ENCODE measurements at places on chromosomes 16 and 17.

DNA sequence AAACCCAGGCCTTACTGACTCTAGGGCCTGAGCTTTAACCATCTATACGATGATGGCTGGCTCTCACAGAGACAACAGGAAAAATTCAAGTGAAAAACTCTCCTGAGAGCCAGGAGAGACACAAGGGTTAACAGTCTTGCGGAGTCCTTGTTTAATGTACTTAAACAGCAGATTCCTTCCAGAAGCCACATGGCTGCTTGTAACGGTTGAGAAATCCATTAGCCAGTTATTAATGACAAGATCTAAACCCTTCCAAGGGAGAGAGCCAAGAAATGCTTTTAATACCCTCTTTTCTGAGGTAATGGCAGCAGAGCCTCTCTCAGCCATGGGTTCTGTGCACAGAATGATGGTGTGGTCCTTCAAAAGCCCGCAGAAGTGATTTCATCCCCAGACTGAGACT lies 5.2 kb upstream of the ALDOA start:
- DNase-seq, result no peak

GRCh38 chr17:14203388-14203787 lies 33.3 kb downstream of the CDRT15 start:
- no peak for DNase-seq

DNA sequence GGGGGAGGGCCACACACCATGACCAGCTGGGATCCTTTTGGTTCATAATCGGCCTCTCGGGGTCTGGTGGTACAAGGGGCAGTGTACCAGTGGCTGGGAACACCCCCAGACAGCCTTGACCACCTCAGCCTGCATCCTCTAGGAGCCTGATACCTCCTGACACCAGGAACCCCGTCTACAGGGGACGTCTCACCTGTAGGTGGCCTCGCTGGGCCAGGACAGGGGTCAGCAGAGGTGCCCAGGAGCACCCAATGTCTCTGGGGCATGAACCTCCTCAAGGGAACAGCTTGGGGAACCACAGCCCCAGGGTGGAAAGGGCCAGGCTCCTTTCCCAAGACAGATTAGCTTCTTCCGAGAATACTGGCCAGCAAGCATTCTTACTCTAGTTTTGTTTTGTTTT lies 2.5 kb upstream of the METRNL start:
- no peak for DNase-seq

DNA sequence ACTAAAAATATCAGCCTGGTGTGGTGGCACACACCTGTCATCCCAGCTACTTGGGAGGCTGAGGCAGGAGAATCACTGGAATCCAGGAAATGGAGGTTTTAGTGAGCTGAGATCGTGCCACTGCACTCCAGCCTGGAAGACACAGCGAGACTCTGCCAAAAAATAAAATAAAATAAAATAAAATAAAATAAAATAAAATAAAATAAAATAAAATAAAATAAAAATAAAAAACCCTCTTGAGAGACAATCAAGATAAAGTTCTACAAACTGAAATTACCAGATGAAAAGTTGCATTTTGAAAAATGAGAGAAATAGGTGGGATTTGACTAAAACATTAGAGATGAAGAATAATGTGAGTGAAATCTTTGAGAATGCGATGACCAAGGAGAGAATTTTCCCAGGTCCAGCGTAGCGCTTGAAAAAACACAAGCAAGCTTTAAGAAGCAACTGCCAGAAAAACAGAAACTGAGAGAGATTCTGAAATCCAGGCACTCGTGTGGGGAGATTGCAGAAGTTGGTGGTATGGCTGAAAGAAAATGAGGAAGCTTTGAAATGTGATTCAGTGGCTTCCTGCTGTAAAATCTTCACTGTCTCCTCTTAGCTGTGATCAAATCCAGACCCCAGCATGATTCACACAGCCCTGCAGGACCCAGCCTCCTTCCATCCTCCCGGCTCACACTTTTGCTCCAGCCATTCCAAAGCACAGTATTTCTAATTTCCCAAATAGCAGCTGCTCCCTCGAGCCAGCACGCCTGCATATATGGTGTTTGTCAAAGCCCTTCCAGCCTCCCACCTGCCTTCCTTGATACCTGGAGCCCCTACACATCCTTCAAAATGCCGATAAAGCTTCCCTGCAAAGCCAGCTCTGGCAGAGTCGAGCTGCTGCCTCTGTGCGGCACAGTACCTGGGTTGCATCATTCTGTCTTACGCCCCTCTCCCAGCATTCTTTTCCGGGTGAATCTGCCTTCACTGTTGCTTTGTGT lies 8.2 kb upstream of the CD300E start:
- DNase-seq, result peak; percentile 54

DNA sequence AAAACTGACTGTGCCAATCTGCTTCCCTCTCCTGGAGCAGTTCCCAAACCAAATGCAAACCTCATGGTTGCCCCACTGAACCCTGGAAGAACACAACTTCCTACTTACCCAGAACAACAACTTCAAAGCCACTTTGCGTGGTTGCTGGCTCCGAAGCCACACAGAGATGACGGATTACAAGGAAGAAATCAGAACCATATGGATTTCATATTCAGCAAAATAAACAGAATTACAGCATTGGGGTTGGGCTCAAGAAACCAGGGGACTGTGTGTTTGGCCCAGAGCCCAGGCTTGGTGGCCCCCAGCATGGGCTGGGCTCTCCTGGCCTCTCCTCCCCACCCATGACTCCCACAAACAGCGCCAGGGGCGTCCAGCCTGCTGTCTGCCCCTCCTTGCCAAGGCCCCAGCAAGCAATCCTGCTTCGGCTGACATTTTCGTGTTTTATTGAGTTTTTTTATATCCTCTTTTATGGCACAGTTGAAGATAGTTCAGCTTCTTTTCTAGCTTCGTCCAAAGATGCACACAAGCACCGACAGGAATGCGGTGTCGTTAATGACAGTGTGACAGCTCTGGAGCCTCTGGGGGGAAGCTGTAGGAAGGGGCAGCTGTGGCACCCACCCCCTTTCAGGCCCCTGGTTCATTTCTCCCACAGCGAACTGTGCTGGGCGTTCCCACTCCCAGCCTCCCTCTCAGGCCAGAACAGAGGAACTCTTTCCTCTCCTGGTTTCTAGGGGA lies 137.1 kb downstream of the GAS7 start:
- peak; percentile 88 for DNase-seq

DNA sequence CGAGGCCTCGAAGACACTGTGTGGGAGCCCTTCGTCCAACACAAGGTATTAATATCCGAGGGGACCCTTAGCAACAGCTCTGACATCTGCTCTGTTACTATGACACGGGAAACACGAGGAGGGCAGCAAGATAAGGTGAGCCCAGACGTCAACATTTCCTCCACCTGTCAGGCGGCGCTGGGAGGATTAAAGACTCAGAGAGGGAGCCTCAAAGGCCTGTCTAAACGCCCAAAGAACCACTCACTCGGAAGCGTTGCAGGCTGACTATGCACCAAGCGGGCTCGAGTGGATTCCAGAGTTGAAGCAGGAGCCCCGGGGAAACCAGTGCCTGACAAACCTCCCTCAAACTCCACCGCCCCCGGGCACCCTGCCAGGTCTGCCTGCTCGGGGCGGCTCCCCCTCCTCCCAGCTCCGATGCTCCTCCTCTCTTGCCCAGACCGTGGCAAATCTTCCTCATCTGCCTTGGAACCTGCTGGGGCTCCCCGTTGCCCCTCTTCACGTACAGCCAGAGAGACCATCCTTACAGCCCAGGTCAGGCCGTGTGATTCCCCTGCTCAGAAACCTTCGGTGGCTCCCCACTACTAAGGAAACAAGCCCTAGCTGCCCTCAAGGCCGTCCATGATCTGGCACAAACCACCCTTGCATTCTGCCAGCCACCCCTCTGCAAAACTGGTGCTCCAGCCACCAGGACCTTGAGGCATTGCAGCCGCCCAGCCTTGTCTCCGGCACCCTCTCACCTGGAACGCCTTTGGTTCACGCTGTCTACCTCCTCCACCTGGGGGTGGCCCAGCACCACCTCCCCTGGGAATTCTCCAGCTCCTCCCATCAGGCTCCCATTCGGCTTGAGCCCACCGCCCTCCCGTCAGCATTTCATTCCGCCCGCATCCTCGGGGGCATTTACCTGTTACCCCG lies 16.2 kb downstream of the RPH3AL start:
- DNase-seq, result peak; percentile 25

DNA sequence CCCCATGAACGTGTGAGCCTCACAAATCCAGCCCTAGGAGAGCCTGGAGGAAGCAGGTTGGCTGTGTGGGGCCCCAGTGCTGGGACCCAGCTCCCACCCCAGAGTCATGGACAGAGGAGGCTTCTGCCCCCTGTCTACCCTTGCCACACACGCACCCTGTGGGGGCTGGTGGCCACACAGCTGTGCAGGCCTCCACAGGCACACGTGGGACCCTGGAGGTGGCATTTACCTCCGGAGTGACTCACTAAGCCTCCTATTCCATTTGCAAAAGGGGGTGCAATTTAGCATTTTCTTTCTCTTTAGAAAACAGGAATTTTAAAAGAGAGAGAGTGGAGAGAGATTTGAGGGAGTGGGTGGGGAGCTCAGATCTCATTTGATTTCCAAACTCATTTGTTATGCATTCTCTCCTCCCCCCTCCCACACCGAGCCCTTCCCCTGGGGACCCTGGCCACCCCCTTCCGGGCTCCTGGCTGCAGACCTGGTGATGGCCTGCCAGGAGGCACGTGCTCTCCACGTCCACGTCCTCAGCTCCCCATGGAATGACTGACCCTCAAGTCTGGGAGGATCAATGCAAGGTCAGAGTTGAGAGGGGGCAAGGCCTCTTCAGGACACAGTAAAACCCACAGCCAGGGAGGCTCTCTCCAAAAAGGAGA lies 6.8 kb downstream of the PITPNM3 start:
- DNase-seq, result no peak

DNA sequence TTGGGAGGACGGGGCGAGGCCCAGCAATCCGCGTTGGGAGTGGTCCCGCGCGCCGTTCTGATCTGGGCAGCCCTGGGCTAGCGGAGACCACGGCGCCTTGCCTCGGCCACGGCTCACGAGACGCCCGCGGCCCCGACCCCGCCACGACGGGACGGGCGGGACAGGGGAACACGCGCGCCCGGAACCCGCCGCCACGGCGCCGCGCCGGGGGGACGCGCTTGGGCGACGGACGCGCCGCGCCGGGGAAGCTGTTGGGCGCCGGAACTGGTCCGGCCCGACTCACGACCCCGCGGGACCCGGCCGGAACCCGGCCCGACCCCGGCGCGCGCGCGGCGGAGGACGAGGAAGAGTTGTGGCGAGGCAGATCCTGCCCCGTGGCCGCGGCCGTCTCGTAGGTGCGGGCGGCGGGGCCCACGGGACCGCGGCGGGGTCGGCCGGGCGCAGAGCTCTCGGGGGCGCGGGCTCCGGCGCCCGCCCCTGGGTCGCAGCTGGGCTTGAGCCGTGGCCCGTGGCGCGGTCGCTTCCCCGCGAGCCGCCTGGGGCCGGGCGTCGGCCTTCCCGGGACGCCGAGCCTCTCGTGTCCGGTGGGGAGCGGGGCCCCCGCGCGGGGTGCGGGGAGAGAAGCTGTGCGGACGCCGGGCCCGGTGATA lies at the start of gene ACSF3:
Gene ACSF3 (plus strand): TSS at position 251 of the 650 bp plus-strand sequence. CDS start 6,830 bp downstream, outside the sequence.
- peak; percentile 70 for DNase-seq

GRCh38 chr16:61580579-61580978 lies 455.7 kb downstream of the CDH8 start:
- DNase-seq, result no peak

DNA sequence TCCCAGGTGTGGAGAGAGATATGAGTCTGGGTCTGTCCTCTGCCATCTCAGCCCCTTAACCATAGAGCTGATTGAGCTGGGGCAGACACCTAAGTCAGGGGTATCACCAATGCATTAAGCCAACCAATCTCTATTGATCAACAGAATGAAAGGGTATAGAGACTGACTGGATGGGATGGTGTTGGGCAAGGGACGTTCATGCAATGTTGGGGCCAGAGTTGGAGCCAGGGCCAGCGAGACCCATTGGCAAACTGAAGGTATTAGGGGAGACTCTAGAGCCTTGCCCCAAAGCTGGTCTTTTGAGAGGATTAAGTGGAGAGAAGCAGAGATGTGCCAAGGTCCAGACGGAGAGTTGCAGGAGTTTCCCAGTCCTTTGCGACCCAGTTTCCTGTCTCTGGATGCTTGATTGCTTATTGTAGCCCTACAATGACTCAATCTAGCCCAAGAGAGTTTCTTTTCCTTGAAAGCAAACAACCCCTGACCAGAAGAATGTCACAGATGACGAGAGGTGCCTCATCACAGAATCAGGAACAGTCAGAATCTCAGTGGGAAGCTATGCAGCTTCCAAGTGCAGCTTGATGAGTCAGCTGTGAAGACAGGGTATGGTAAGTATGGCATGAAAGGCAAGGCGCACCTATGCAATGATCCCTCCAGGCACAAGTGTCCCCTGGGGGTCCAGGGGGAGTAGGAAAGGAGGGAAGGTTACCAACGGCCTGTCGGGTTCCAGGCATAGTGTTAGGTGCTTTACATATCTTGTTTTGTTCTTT lies 137.2 kb downstream of the UTP18 start:
- peak; percentile 53 for DNase-seq

GRCh38 chr16:83963277-83964119 lies 4.5 kb upstream of the NECAB2 start:
- DNase-seq, result no peak

DNA sequence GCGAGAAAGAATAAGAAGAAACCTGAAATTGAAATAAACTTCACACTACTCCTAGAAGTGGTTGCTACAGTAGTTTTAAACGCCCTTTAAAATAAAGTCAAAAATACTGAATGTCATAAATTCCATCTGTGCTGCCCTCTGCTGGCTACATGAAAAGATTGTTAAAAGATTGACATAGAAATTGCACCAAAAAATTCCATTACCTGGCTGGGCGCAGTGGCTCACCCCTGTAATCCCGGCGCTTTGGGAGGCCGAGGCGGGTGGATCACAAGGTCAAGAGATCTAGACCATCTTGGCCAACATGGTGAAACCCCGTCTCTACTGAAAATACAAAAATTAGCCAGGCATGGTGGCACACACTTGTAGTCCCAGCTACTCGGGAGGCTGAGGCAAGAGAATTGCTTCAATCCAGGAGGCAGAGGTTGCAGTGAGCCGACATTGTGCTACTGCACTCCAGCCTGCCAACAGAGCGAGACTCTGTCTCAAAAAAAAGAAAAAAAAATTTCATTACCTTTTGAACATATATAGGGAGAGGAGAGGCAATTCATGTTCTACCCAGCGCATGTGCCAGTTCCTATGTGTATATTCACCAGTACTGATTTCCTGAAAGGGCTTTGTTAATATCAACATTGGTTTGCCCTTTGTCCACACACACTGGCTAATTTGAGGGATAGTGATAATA lies 36.5 kb downstream of the CYTH1 start:
- peak; percentile 38 for DNase-seq

GRCh38 chr17:66625311-66625767 lies 209.6 kb upstream of the CACNG5 start:
- DNase-seq, result peak; percentile 62

DNA sequence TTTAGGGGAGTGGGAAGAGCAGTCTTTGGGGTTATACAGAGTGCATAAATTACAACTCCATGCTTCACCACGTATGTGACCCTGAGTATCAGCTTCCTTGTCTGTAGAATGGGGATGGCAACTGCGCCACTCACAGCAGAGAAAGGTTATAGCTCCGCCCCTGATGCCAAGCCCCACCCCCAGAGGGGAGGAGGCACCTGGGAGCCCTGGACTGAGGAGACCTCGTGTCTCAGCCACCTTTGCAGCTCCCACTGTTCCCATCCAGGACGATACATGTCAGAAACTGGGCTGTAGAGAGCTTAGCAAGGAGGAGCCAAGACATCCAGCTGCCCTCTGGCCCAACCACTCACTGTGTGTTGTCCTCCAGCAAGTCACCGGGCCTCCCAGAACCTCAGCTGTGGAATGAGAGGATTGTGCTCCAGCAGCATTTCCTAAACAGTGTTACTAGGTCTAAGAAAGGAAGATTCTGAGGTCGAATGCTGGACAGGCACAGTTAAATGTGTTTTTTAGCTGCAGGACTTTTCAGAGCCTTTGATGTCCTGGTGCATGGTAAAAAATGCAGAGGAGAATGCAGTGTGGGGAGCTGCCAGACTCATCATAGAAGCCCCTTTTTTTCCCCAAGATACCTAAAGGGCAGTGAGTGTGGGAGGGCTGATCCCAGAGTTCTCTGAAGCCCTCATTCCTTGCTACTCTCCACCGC lies 49.4 kb downstream of the BEAN1 start:
- no peak for DNase-seq
